ENCODE measurements at places on chromosomes 4 and X.

GRCh38 chr4:99755223-99755944 is 61.2 kb upstream of the DAPP1 start:
- DNase-seq, result peak; percentile 6

DNA sequence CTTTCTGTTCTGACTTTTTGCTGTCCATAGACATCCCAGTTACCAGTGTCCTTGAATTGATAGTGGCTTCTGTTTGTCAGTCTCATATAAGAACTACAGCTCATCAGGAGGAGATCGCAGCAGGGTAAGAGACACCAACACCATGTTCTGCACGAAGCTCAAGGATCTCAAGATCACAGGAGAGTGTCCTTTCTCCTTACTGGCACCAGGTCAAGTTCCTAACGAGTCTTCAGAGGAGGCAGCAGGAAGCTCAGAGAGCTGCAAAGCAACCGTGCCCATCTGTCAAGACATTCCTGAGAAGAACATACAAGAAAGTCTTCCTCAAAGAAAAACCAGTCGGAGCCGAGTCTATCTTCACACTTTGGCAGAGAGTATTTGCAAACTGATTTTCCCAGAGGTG is 30.1 kb downstream of the GUCY1A1 start:
- no peak for DNase-seq

GRCh38 chrX:27823812-27824211 is 16.0 kb downstream of the MAGEB10 start:
- no peak for DNase-seq

- no peak for DNase-seq
Measured at GRCh38 chr4:179051206-179051605, 1609.0 kb upstream of the AGA start.

DNA sequence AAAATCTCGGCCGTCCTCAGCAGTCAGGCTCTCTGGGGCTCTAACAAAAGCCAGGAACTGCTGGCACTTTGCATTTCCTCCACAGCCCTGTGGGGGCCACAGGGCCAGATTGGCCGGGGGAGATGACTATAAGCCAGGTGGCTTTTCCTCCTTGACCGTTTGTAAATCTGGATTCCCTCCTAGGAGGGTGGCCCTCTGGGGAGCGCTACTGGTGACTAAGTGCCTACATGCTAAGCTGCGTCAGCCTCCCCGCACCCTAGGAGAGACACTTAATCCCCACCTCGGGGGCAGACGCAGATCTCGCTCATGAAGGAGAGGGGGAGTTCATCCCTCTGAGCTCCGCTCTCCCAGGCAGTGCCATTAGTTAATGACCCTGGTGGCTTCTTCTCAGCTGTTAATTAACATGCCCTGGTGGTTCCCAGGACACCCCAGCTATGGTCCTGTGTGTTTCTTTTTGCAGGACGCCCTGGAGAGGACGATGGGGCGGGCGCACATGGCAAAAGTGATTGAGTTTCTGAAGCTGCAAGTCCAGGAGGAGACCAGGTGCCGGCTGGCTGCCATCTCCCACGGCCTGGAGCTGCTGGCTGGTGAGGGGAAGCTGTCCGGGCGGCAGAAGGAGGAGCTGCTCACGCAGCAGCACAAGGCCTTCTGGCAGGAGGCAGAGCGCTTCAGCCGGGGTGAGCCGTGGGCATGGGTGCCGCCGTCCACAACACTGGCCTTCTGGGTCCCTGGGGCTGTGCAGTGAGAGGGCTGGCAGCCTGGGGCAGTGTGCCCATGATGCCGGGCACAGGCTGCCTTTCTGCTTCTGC is 41.6 kb downstream of the EVC start:
- peak; percentile 87 for DNase-seq

GRCh38 chrX:138986235-138986634 is 274.7 kb upstream of the FGF13 start:
- no peak for DNase-seq

DNA sequence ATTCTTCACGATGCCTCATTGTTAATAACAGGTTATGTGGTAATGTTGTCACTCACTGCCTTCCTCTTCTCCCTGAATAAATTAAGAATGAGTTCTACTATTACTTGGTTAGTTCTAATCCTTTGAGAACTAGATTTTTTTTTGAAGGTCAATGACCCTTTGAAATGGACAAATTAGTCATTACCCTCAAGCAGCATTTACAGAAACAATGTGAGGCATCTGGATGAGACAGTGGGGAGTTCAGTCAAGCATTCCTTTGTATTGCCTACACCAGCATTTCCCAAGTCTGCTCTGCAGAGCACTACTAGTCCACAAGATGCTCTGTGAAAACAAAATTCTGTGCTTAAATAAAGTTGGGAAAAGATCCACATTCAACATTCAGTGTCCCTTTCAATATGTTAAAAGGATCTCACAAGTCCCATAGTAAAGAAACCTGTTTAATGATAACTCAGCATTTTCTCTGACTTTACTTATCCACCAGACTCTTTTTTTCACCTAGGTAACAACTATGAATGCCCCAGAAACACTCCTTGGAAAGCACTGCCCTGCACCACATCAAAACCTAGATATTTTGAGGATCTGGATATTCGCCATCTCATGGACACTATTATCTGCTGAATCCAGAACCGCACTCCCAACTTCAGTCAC is 60.6 kb downstream of the CHRDL1 start:
- peak; percentile 35 for DNase-seq

DNA sequence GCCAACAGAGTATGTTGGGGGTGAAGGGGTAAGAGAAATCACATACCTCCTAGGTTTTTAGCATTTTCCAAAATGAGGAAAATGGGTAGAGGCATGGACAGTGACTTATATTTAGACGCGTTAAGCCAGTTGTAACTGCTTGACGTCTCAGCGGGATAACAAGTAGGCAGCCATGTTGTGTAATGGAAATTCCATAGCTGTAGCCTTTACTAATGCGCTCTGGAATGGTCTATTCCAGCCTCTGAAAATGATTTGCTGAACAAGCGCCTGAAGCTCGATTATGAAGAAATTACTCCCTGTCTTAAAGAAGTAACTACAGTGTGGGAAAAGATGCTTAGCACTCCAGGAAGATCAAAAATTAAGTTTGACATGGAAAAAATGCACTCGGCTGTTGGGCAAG is 135.5 kb downstream of the PTTG2 start:
- no peak for DNase-seq

- DNase-seq, result no peak
Measured at GRCh38 chrX:28979877-28980276, 392.6 kb downstream of the IL1RAPL1 start.

GRCh38 chr4:54802336-54802735 is 144.6 kb downstream of the KIT start:
- no peak for DNase-seq

- peak; percentile 13 for DNase-seq
Measured at GRCh38 chrX:15382813-15383212, 1.4 kb downstream of the VEGFD start.

Measured in GM23338 (cell line).